ENCODE measurements at places on chromosomes 5 and 9. TPM values are rescaled to one million over a fixed set of nuclear protein-coding genes. Genes with fewer than 3 reads are reported as not detected.

- no peak for DNase-seq
Observed at GRCh38 chr5:168674893-168675482, 95.8 kb upstream of the PANK3 start.

DNA sequence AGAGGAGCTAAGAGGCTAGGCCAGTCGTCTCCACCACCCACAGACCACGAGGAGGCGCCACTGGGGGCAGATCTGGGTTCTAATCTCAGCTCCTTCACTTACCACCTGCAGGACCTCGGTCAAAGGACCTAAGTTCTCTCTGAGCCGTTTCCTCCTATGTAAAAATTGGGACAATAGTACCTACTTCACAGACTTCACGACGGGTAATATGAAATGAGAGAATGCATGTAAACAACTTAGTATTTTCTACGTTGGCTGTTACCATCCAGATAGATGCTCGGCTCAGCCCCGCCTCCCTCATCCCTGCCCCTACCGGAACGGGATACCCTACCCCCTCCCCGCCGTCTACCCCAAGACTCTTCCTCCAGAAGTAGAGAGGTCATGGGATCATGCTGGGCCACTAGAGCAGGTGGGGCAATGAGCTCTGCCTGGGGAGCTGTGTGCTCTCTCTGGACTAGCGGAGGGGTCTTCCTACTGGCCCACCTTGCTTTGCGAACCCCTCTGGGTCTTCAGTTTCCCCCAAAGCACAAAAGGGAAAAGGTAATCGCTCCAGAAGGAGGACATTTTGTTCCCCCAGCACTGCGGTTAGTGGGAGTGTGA is 541 bp downstream of the GNPDA1 start:
- DNase-seq = peak; percentile 52

- DNase-seq = peak; percentile 70
Observed at GRCh38 chr5:170597109-170597751, 93.4 kb downstream of the KCNIP1 start.

DNA sequence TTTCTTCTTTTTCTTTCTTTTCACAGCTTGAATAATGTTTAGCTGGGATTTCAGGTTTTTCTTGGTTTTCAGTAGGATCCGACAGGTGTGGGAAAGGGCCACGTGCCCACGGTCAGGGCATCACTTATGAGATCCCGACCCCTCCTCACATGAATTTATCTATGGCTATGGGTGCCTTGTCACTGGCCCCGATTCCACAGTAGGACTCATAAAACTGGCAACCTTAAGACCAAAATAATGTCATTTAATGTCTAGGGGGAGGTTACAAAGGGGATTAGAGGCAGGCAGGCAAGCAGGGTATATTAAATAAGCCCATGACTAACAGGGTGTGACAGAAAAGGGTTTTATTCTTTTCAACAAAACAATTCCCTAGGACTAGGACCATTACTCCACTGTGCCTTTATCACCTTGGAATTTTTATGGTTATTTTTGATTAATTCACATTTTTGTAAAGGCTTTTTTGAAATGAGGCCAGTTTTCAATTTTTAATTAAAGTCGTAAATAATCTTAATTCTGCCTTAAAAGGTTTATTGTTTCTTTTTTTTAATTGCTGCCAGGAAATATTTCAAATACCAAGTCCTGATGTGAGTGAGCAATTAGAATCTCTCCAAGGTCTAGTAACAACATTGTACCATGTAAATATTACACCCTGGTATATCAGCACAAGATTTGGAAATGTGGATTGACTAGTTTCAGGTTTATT is 370.4 kb downstream of the GLIS3 start:
- DNase-seq = no peak

ACOT12 gene
- total RNA-seq = not detected

- DNase-seq = peak; percentile 54
Observed at GRCh38 chr9:14373336-14373666, 59.4 kb upstream of the NFIB start.

- no peak for DNase-seq
Observed at GRCh38 chr5:106880656-106881055, 790.1 kb downstream of the EFNA5 start.

IRX1 gene
- not detected for total RNA-seq

GRCh38 chr9:100590481-100590880 is 12.6 kb downstream of the CAVIN4 start:
- no peak for DNase-seq

EMB gene
- total RNA-seq = under 0.01 TPM

DNA sequence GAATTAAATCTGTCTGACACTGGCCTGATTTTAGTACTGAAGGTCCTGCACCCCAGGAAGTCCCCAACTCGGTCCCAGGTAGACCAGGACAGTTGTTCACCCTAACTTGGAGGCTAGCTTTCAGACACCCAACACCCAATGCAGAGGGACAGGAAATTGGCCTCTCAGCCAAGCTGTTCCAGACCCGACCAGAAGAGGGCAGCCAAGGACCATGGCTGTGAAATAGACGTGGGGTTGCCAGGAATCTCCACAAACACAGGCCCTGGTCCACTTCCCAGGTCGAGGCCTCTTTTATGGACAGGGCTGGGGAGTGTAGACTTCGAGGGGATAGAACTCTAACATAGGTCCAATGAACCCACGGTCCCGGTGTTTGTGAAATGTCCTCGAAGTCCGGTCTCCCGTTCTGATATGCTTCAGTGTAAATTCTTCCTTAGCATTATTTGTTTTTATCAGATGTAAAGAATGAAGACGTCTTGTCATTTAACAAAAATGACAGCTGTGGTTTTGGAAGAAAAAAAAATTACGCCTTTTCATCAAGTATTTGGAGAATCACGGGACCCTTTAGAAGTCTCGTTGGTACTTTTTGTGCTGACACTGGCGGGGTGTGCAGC is 260.3 kb upstream of the ADAMTS16 start:
- DNase-seq = peak; percentile 58

Data from dermis microvascular lymphatic vessel endothelial cell (primary cell).